ENCODE measurements at places on chromosomes 1 and 21. TPM values are rescaled to one million over a fixed set of nuclear protein-coding genes. Genes with fewer than 3 reads are reported as not detected.
A peak's percentile ranks its signal among the peaks of the same experiment; 100 is the strongest.

GRCh38 chr1:204027446-204027845, 45.5 kb upstream of the SOX13 start:
- no peak for DNase-seq

GRCh38 chr1:54540582-54541295, 7.3 kb upstream of the ACOT11 start:
- DNase-seq = no peak

- DNase-seq = no peak
Observed at GRCh38 chr1:245142171-245142798, 12.5 kb upstream of the KIF26B start.

- no peak for DNase-seq
Observed at GRCh38 chr1:19080721-19081120, 124.2 kb upstream of the IFFO2 start.

GRCh38 chr1:112505878-112506277, 2.9 kb upstream of the WNT2B start:
- no peak for DNase-seq

DNA sequence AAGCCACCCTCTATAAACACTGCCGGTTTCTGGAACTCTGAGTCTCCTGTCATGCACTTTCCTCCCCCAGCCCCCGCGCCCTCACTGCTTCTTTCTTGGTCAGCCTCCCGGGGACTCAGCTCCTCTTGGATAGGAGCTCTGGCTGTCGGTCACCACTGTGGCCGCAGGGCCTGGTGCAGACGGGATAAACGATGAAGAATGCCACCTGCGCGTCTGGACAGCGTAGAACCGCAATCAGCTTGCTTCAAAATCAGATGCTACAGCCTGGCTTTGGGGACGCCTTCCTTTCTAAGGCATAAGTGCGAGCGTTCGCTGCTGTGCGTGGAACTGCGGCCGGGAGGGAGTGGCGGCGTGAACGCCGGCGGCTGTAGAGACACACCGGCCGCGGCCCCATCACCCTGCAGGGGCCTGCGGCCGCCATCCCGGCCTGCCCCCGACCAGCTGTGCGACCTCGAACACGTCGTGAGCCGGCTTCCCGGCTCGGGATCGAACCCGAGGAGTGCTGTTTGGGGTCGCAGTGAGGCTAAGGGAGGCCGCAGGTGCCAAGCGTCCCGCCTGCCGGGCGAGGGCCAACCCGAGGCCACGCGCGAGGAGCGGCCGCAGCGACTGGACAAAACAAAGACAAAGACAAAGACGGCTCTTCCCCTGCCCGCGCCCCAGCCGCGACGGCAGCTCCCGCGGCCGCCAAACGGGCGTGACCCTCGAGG, 688 bp downstream of the PTTG1IP start:
- peak; percentile 72 for DNase-seq

DNA sequence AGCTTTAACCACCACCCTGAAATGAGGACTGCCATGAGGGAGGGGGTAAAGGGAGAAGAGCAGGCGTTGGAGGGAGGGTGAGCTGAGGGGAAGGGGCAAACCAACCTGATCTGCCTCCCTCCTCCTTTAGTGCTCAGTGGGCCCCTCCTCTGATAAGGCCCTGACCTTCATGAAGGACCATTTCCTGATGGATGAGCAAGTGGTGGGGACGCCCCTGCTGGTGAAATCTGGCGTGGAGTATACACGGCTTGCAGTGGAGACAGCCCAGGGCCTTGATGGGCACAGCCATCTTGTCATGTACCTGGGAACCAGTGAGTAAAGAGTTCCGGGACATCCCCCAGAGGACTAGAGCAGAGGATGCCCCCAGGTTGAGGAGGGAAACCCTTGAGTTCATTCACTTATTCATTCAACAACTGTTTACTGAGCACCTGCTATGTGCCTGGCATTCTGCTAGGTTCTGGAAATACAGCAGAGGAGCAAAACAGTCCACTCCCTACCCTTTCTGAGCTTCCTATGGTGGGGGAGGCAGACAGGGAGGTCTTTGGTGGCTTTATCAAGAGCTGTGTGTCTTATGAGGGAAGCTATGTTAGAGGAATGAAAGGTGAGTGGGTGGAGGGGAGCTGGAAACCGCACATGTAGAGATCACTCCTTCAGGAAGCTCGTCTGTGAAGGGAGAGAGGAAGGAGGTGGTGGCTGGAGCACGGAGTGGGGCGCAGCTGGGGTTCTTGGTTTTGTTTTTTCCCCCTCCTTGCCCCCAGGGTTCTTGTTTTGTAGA, 19.5 kb downstream of the SEMA4A start:
- no peak for DNase-seq

DCST1 gene
- total RNA-seq = 0.20 TPM

- no peak for DNase-seq
Observed at GRCh38 chr1:125064481-125064880, 3879.7 kb downstream of the SRGAP2C start.

GRCh38 chr1:111199881-111200801, at the start of gene DENND2D:
Gene DENND2D, minus strand, starts transcription at chr1:111200646. Its CDS starts 187 bp downstream, at chr1:111200459.
- peak; percentile 72 for DNase-seq

CA6 gene
- total RNA-seq = not detected
